ENCODE measurements at places on chromosomes 13 and 19. TPM values are rescaled to one million over a fixed set of nuclear protein-coding genes. Genes with fewer than 3 reads are reported as not detected.

Gene KLHL1
- not detected for total RNA-seq

Gene ACER1
- total RNA-seq = 0.26 TPM

Gene AMH
- total RNA-seq = 5.1 TPM

Gene CEACAM3
- total RNA-seq = not detected

Data from activated CD8-positive, alpha-beta memory T cell treated with anti-CD3 and anti-CD28 coated beads, Interleukin-2, amount 10 ng/mL, durations not matched to agents 7 days and 5 days (primary cell).